B cell (primary cell): ENCODE measurements at places on chromosomes 16 and 17. TPM values are rescaled to one million over a fixed set of nuclear protein-coding genes. Genes with fewer than 3 reads are reported as not detected.
A peak's percentile ranks its signal among the peaks of the same experiment; 100 is the strongest.

DNA sequence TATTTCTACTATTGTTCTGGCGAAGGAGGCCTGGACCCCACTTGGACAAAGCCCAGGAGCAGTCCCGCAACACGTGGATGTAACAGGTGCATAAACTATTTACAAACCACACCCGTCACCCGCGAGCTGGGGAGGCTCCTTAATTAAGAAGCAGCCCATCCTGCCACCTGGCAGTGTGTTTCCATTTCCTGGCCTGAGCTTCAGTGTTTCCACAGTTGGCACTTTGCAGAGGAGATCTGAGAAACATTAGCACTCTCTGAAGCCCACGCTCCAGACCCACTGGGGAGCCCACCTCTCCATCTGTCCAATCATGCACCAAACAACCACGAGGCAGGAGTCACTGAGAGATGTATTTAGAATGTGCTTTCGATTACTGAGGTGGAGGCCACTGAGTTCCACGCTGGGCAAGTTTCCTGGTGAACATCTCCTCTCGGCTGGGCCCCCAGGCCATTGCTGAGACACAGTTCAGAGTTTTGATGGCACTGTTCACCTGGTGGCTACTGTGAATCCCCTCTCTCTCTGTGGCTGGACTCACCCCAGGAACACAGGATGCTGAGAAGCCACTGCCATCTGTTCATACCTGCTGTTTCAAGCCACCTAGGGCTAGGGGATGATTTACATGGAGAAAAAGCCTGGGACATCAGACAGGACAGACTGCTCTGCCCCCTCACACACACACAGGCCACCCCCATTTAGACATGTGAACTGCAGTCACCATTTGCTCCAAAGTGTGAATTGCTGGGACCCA, 129.1 kb downstream of the AIPL1 start:
- DNase-seq: no peak

Gene NHLRC4
- 4.2 and 4.5 TPM in 2 replicates for total RNA-seq

GRCh38 chr16:88558457-88559442, 11.5 kb upstream of the ZC3H18 start:
- peak; percentile 47 for DNase-seq

- peak; percentile 52 for DNase-seq
Observed at GRCh38 chr16:58425756-58426494, 33.7 kb downstream of the GINS3 start.
